GM13976 (cell line): ENCODE measurements at places on chromosomes 16 and 17.

DNA sequence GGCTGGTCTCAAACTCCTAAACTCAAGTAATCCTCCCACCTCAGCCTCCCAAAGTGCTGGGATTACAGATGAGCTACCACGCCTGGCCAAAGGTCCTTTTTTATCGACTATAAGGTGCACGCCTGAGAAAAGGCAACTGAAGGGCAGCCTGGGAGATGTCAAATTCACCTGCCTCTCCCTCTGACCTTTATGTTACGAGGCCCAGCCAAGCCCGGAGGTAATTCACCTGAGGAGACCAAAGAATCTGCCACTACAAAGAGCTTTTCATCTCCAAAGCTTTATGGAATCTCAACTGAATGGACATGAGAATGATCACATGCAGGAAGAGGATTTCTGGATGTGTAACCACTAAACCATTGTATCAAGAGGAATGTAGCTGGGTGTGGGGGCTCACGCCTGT, 37.2 kb downstream of the LYRM1 start:
- no peak for DNase-seq

- DNase-seq = no peak
These were observed 183.5 kb downstream of the XYLT1 start for GRCh38 chr16:17287166-17287800.

GRCh38 chr17:29483503-29483902, 83.3 kb downstream of the ABHD15 start:
- DNase-seq = no peak

DNA sequence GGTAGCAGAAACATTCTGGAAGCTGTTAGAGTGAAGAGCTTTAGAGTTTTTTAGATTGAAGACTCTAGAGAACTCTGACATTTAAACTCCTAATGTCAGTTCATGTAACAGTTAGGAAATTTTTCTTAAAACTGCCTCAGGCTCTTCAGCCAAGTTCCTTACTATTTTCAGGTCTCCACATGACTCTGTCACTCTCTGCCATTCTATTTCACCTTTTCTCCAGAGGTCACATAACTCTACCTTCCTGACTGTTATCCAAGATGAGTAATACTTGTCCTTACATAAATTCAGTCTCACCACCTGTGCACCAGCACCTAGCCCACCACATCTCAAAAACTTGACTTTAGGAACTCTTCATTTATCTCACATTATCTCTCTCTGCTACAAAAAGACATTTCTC, 347.1 kb upstream of the CA10 start:
- no peak for DNase-seq

GRCh38 chr17:30292286-30292858, 628 bp upstream of the BLMH start:
- DNase-seq = no peak

- no peak for DNase-seq
These were observed 10.9 kb upstream of the ZFP90 start for GRCh38 chr16:68528233-68528632.

- DNase-seq = no peak
These were observed 9.6 kb upstream of the EVPL start for GRCh38 chr17:76036497-76037261.

DNA sequence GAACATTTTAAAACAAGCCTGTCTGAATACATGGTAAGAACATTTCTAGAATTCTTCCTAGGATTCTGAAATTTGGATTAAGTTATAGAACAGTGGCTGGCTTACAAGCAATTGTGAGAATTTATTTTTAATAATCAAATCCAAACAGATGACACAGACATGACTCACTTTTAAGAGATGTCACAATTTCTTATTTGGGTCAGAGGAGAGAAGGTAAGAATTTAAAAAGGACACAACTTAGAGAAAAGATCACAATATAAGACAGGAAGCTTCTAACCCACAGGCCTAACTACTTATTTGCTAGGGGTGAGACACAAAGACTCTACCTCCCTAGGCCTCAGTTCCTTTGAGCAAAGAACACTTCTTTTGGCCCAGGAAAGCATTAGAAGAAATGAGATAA, 32.7 kb downstream of the ZZEF1 start:
- no peak for DNase-seq

DNA sequence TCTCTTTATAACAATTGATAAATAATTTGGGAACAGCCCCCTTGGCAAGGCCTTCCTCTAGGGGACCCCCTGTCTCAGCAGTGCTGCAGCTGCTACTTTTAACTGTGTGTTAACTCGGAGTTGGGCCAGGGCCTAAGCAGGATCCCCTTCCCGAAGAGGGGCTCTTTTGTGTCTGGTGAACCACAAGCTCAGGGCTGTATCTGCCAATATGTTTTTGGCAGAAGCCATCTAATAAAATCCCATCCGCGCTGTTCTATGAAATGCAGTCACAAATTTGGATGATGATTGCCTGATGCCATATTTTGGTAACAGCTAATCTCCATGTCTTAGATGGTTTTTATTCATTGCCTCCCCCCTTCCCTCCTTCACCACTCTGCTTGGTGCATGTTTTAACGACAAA, 267.7 kb downstream of the FTO start:
- DNase-seq = no peak

GRCh38 chr17:27520491-27521185, 64.4 kb downstream of the KSR1 start:
- DNase-seq = no peak

DNA sequence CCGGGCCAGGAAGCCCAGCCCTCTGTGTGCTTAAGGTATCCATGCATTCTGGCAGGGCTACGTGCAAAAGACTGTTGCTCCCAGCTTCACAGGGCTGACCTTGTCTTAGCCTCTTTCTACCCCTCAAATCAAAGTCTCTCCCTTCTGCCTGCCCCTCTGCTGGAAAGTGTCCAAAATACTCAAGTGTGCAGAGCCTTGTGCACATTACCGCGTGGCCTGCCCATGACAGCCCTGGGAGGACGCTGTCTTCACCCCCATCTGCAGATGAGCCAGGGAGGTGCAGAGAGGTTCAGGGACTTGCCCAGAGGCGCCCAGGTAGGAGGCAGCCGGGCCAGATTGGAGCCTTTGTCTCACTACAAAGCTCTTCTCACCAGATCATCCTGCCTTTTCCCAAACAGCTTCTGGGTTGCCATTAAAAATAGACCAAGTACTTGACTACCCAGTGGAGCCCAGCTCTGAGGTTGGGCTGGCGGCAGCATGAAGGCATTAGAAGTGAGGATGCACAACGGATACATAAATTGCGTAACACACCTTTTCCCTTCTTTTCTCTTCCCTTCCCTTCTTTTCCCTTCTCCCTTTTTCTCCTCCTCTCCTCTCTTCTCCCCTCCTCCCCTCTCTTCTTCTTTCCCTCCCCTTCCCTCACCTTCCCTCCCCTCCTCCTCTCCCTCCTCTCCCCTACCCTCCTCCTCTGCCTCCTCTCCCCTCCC, 3.5 kb downstream of the CACNG4 start:
- DNase-seq = no peak

- no peak for DNase-seq
These were observed 57.5 kb downstream of the CYTH1 start for GRCh38 chr17:78724544-78724943.

- no peak for DNase-seq
These were observed 4.1 kb downstream of the UBALD2 start for GRCh38 chr17:76268991-76269981.
